ENCODE measurements at places on chromosomes 13 and 19.

DNA sequence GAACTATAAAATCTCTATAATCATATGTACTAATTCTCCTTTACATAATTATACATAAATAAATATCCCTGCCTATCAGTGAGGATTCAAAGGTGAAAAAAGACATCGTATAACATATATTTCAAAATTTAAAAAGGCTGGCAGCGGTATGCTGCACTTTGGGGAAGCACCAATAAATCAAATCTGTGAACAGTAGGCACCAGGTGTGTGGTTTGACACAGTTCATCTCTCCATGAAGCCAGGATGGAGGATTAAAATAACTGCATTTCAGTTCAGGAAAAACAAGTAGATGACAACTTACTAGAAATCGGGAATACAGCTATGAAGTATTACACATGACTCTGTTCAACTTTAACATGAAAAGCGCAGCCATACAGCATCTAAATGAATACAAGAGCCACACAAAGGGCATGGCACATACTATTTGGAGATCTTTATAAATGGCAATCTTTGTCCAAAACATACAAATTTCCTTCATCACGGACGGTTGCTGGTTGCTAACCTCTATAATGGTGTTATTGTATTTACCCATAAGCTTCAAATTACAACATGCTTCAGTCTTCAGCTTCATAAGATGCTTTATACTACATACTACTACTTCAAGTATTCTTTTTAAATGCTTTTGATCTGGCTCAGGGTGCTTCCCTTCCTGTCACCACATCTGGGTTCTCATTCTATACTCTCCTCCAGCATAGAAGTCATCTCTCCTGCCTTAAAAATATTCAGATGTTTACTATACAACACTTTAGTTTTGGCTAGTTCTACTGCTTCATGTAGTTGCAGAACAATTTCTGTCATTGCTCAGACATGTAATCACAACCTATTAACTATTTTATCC lies 128.7 kb downstream of the KLF12 start:
- no peak for DNase-seq

DNA sequence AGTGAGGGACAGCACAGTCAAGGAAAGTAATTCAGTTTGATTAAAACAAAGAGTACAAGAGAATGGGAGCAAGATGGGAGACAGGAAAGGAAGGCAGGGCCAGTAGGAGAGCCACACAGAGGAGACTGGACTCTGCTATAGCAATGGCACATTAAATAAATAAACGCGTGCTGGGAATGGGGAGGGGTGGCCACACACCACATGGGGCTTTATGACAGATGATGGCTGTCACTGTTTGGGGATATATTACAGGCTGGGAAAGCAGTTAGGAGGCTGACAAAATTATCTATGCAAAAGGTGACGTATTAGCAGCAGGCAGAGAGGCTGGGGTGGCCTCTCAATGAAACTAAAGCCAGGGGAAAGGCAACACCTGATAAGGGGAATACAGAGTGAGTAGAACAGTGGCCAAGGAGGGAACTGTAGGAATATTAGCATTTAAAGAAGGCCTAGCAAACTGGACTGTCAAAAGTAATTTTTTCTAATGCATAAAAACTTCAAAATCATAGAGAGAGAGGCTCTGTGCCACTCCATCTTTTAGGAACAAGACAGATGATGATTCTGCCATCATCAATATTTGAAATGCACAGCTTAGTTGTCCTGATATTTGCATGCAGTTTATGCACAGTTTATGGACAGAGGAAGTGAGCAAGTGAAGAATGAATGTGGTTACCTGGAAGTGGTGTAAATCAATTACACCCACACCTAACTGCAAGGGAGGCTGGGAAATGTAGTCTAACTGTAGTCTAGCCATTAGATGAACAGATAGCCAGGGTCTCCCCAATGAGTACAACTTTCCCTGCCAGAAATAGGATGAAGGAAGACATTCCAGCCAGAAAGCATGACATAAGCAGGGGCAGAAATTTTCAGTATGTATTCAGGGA lies 346.5 kb downstream of the FOXO1 start:
- no peak for DNase-seq

DNA sequence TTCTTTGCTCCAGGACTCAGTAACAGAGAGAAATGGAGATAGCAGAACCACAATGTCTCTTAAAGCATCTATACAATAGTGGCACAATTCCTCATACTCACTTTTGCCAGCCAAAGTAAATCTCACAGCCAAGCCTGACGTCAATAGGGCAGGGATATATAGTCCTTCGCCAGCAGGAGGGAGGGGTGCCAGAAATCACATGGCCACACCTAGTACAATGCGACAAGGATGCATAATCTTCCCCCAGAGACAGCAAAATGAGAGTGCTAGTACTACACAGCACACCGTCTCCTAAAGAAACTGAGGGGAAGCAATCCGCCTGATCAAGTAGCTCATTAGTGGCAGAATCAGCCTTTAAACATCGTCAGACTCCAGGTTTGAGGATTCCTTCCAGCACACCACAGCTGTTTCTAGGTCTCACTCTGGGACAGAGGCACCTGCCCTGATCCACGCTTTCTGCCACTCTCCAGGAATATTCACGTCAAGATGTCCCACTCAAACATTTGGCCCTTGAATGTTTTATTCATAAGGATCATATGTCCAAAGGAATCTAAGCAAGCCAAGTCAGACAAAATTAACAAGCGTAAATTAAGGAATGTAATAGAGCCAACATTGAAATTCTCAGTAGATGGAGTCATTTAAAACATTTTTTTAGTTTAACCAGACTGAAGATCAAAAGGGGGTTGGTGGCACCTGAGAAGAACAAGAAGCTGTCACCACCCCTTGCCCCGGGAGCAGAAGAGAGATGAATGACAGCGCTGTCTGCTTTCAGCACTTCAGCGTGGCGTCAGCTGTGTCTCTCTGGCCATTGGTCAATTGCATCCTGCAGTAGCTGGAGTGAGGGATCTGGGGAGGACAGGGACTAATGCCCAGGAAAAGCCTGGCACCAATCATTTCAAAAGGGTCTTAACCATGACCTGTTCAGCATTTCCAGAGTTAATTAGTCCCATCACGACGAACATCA lies 63.5 kb upstream of the SERP2 start:
- no peak for DNase-seq

DNA sequence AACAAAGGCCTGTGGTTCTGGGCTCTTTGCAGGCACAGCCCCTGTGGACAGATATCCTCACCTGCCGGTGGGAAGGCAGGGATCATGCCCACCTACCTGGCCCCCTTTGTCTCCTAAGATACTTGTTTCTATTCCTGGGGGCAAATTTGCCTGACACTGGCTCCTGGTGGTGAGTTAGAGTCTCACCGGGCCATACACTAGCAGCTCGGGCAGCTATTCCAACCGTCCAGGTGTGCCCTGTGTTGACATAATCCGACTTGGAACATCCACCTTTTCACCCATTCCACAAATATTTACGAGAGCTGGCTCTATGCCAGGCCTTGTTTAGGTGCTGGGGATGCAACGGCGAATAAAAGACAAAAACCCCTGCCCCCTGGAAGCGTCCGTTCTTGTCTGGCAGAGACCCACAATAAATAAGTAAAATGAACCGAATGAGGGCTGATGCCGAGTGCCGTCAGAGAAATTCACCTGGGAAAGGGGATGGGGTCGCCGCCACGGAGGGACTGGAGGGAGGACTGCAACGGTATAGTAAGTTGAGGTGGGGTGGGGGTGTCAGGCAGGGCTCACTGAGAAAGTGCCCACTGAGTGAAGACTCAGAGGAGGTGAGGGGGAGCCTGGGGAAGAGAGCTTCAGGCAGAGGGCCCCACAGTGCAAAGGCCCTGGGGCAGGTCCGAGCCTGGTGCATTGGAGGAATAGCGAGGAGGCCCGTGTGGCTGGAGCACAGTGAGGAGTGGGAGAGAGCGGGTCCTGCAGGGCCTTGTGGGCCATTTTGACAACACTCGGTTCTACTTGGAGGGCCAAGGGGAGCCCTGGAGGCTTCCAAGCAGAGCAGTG lies 43.2 kb upstream of the RANBP3 start:
- DNase-seq, result no peak

GRCh38 chr13:41697578-41697977 lies 240.2 kb downstream of the RGCC start:
- DNase-seq, result no peak

GRCh38 chr13:98675066-98675465 lies 77.4 kb downstream of the SLC15A1 start:
- DNase-seq, result no peak

DNA sequence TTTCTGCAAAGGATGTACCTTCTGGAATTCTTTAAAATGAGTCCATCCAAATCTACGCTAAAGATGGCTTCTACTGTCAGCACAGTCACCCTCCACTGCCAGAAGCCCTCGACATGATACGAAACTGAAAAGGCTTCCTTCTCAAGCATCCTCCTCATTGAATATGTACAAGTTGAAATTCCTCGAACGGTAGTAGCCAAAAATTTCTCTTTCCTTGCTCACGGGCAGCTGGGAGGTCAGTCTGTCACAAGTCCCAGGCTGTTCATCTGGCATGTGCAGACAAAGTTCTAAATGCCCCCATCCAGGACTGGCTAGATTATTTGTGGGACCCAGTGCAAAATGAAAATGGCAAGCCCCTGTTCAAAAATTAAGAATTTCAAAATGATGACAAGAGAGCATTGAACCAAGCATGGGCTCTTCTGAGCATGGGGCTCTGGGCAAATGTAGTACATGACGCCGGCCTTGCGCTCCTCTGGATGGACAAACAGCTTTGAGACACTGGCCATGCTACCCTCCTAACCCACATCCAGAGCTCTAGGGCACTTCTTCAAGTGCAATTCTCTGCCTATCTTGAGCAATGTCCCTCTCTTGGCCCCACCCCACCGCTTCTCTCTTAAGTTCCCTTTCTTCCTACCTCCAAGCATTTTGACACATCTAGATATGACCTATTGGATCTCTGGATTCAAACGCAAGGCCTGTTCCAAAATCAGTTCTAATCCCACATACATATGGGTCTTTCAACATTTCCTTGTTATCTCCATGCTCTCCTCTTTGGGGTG lies 78.9 kb upstream of the FLT1 start:
- no peak for DNase-seq

DNA sequence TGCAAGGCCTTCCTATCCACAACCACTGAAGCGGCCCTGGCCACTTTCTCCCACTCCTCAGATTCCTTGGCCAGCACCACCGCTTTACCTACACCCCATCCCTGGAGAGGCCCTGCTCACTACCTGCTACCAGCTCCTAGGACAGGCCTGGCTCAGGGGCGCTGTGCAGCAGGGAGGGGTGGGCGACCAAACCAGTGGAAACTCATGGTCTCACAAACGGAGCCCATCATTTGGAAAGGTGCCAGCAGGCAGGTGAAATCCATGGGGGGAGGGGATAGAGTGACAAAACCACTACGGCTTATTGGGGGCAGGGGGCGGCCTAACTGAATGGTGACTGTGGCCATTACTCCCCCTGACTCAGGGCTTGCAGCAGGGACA lies 27.6 kb downstream of the C19orf47 start:
- DNase-seq, result no peak

- no peak for DNase-seq
Measured at GRCh38 chr13:98103942-98104880, 38.7 kb upstream of the FARP1 start.

DNA sequence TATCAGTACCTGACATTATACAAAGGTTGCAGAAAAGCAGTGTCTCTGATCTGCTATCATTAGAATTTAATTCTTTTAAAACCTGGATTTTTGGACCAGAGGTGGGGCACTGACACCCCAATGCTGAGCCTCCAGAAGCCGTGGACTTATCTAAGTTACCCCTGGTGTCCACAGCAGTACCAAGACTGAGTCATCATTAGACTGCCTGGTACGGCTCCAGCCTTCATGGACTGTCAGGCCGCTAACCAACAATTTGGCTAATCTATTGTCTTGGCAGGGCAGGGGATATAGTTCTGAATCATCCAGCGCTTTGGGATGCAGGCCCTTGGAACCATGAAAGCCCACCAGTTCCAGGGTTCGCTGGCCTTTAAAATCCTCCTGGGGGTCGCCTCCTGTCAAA lies 78.3 kb downstream of the TSHZ3 start:
- DNase-seq, result no peak

DNA sequence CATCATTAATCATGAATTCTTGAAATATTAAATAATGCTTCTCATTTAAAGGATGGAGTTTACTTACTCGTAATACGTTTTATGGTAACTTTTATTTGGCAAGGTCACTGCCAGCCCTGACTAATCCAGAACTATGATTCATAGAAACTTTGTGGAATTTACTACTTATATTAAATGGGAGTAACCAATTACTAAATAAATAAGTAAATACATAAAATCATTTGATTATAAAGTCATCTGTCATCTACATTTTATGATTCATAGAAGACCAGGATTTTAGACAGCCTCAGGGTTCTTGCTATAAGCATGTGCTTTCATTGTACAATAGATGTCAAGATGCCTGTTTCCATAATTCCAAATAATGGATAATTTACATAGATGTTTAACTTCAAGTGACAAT lies 611.1 kb downstream of the TBC1D4 start:
- DNase-seq, result no peak

- no peak for DNase-seq
Measured at GRCh38 chr13:99601535-99601934, 100.3 kb downstream of the TM9SF2 start.

GRCh38 chr13:38417727-38418126 lies 68.1 kb downstream of the UFM1 start:
- DNase-seq, result no peak

DNA sequence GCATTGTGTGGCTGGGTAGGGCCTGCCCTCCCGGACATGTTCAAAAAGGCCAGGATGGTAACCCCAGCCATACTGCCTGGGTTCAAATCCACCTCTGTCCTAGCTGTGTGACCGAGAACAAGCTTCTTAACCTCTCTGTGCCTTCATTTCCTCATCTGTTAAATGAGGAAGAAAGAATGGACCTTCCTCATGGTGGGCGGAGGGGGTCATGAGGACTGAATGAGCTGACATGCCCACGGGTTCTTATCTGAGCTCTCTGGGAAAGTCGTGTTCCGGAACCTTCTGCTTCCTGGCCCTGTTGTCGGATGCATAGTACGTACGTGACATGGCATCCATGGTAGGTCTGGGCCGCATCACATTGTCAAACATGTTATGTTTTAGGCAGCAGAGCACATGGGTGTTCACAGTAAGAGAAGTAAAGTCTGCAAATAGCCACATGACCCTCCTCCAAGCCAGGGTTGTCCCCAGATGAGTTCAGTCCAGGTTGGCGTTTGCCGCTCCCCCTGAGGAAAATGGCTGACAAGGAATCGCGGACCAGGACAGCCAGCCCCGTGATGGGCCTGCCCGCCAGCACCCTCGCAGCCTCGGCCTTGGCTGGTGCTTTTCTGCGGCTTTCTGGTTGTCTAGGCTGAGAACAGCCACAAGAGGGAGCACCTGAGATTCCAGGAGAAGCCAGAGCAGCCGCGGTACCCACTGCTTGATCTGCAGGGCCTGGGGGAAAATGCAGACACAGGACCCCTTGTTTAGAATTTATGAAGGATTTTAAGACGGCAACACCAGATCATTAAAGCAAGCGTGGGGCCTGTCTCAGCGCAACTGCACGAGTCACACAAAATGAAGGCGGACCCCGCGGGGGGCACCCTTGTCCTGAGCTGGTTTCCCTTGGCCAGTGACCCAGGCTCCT lies 2.4 kb upstream of the NTN5 start:
- peak; percentile 37 for DNase-seq

All from activated CD4-positive, CD25-positive, alpha-beta regulatory T cell (primary cell).